ENCODE measurements at places on chromosomes 5 and 9. TPM values are rescaled to one million over a fixed set of nuclear protein-coding genes. Genes with fewer than 3 reads are reported as not detected.

GABRA1 gene
- not detected for total RNA-seq

DNA sequence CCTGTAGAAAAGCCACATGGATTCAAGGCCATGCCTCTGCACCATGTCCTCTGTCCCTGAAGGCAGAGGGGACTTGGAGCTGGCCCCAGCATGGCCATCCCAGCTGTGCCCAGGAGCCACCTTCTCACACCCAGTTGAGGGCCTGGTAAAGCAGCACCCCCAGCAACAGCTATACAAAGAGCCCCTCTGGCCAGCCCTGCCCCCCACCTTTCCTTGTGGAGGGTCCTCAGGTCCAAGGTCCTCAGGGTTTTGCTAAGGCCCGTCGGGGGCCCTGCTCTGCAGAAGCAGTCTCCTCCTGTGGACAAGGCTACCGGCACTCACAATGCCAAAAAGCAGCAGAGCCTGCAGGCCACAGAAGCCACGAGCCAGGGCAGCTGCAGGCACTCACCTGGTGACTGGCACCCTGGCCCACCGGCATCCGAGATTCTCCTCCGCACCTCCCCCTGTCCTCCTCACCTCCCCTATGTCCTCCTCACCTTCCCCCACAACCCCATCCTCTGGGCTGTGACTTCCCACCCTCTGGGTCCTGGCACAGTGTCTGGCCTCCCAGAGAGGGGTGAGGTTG lies 39.9 kb upstream of the LPCAT1 start:
- no peaks in the 10 kb centered on the region for H3K36me3 ChIP-seq
- no peak overlapping the region for H3K4me3 ChIP-seq
- H3K27me3 ChIP-seq = peaks cover 36% of the 10 kb centered on the region
- H3K4me1 ChIP-seq = peaks cover 24% of the 10 kb centered on the region

DNA sequence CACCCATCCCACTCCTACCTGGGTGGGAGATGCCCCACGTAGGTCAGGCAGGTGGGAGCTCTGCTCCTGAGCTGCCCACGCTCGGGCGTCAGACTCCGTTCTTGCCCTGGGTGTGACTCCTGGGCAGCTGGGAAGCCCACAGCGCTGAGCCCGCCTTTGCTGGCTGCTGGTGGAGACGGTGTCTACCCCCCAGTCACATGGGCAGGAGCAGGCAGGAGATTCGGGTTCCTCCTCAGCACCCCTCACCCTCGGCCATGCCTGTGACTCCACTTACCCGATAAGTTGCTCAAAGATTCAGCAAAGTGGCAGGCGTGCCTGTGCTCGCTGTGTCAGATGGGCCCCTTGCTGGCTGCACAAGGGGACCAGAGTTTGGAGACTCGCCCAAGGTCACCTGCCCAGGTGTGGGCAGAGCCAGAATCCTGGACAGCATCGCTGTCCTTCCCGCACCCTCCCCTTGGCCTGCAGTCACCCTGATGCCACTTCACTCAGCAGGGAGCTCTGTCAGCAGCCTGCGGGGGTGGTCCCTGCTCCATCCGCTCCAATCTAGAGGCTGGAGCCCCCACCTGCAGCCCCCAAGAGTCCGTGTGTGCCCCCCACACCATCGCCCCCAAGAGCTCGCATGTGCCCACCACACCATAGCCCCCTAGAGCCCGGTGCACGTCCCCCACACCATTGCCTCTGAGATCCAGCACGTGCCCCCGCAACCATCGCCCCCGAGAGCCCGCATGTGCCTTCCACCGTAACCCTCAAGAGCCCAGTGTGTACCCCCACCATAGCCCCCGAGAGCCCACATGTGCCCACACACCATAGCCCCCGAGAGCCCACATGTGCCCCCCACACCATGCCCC lies 4.2 kb downstream of the LCN1 start:
- H3K4me3 ChIP-seq = no peak overlapping the region
- no peaks in the 10 kb centered on the region for H3K36me3 ChIP-seq
- H3K4me1 ChIP-seq = peaks cover 4% of the 10 kb centered on the region
- peaks cover 3% of the 10 kb centered on the region for H3K27me3 ChIP-seq
- no peak overlapping the region for H3K27ac ChIP-seq

DNA sequence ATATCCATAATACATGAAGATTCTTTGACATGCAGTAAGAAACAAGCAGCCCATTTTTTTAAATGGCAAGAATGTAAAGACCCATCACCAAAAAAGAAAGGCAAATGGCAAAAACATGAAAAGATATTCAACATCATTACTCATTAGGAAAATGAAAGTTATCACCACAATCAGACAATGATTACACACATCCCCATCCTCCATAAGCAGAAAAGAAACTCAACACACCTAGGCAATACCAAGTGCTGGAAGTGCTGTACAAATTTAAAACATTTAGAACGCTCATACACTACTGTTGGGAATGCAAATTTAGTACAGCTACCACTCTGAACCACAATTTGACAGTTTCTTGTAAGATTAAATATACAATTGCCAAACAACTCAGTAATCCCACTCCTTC lies 466.7 kb downstream of the ACTL7B start:
- H3K4me3 ChIP-seq = no peak overlapping the region
- H3K27ac ChIP-seq = no peak overlapping the region
- H3K4me1 ChIP-seq = peaks cover 21% of the 10 kb centered on the region
- H3K27me3 ChIP-seq = no peaks in the 10 kb centered on the region

DNA sequence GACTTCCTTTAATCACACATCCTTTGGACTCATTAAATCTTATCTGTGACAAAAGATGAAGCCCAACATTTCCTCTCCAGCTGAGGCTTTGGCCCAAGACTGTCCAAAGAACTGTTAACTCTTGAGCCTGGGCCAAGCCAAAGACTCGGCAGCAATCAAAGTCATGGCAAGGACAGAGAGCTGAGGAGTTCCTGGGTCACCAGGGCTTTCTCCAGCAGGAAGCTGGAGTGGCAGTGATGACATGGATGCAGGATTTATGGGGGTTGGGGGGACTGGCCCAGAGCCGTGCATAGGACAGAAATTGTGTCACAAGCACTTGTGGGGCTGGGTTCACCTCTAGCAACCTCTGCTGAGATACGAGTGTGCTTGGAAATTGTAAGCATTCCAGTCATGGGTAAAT lies 440.3 kb downstream of the PLK2 start:
- peaks cover 12% of the 10 kb centered on the region for H3K4me1 ChIP-seq
- H3K27ac ChIP-seq = no peak overlapping the region
- DNase-seq = no peak
- H3K36me3 ChIP-seq = no peaks in the 10 kb centered on the region
- H3K27me3 ChIP-seq = no peaks in the 10 kb centered on the region

Measured in chondrocyte (in vitro differentiated cells).